IPS-NIHi11 (cell line): ENCODE measurements at places on chromosomes 6 and 20.

DNA sequence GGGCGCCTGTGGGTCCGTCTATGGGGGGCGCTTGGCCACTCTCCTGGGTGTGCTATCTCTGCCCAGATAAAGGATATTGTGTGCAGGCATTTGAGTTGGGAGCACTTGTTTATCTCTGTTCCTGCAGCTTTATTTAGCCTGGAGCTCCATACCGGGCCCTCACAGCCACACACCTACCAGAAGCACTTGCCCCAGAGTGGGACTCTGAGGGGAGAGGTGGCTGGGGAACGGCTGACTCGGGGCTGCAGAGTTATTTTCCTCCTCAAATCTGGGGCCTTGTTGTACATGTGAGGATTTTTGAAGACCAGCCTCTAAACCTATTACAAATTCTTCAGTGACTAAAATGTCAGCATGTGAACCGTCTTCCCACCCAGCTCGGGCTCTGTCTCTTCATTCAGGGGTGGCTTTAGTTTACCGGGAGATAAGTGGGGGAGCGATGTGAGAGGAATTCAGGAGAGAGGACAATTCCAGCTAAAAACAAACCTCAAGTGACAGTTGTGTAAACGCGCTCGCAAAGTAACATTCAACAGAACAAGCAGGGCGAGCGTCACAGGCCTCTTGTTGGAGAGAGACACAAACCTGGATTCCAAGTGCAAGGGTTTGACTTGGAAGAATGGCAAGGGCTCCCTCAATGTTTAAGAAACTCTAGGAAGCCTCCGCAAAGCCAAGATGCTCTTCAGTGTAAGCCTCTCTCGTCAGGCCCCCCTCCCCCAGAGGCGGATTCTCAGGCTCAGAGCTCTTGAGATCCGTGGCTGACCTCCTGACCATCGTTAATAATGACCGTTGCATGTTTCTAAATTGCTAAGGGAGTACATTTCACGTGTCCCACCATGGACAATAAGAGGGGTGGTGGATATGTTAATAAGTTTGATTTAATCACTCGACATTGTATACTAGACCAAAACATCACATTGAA, 548.9 kb downstream of the QKI start:
- no peak for DNase-seq

DNA sequence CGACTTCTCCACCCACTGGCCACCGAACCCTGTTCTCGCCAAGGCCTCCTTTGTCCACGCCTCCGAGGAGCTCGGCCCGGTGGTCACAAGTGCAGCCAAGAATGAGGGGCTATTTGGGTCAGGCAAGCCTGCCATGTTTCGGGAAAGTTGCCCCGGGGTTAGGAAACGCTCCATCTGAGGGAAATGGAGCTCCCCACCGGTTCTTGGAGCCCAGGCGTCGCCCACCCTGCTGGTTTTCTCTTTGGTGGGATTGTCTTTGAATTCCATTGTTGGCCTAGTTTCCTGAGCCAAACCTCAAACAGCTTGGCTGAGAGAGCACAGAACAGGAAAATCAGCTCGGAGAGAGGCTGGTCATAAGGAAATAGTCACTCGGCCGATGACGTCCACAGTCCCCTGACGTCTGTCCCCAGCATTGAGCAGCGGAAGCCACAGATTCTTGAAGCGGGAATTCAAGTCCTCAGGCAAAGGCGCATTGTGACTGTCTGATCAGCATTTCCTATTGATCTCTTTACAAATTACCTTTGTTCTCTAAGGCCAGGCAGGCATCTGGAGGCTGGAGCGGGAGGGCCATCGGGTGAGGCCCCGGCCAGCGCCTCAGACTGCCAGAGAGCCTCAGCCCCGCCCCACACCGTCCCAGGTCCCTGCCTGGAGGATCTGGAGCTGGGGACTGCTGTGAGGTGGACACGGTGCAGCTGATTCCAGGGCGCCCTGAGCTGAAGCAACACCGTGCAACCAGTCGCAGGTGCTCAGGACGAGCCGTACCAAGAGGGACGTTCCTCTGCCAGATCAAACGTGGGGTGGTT, 138.6 kb downstream of the DLL1 start:
- no peak for DNase-seq

- DNase-seq, result no peak
Observed at GRCh38 chr20:658731-659291, 5.8 kb upstream of the SRXN1 start.

DNA sequence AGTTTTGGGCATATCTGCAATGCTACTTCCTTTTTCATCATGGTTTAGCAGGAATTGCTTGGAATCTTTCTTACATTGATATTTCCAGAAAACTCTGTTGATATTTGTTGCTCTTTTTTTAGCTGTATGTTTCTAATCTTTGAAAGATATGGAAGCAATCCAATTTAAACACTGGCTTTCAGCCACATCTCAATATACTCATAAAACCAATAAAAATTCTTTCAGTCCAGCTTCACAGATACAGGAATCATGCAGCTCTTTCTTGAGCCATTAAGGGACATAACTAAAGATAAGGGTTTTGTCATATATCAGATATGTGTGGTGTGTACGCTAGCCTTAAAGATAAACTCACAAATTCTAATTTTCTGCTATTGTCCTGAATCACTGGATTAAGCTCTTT, 47.4 kb downstream of the PKIB start:
- DNase-seq, result no peak

DNA sequence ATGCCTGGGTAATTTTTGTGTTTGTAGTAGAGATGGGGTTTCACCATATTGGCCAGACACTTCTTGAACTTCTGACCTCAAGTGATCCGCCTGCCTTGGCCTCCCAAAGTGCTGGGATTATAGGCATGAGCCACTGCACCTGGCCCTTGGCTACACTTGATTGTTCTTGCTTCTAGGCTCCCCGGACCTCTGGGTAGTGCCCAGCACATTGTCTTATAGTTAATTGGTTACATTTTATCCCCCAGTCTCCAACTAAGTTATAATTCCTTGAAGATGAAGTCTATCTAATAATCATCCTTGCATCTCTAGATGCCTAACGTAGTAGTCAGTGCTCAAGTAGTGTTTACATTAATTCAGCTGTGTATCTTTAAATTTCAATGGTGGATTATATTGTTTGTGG, 11.8 kb downstream of the SMPDL3A start:
- no peak for DNase-seq

- peak; percentile 43 for DNase-seq
Observed at GRCh38 chr6:164897523-164898235, 411.7 kb downstream of the C6orf118 start.

DNA sequence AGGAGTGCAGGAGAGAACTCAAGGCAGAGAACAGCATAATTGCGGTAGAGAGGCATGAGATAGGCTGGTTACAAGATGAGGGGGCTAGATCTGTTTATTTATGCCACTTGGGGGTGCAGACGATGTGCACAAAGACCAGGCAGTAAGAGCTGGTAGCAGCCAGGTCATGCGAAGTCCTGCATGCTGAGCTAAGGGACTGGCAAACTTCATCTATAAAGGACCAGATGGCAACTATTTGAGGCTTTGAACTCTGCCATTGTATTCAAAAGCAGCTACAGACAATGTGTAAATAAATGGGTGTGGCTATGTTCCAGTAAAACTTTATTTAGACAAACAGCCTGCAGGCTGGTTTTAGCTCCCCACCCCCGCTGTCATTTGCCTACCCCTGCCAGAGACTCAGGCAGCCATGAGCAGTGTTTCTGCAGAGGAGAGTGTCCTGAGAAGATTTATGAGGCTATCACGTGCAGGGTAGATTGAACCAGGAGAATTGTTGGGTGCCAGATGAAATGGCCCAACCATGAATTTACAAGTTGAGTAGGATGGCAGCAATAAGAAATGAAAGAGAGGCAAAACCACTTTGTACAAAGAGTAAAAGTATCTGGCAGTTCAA, 253.4 kb upstream of the MOCS1 start:
- no peak for DNase-seq

DNA sequence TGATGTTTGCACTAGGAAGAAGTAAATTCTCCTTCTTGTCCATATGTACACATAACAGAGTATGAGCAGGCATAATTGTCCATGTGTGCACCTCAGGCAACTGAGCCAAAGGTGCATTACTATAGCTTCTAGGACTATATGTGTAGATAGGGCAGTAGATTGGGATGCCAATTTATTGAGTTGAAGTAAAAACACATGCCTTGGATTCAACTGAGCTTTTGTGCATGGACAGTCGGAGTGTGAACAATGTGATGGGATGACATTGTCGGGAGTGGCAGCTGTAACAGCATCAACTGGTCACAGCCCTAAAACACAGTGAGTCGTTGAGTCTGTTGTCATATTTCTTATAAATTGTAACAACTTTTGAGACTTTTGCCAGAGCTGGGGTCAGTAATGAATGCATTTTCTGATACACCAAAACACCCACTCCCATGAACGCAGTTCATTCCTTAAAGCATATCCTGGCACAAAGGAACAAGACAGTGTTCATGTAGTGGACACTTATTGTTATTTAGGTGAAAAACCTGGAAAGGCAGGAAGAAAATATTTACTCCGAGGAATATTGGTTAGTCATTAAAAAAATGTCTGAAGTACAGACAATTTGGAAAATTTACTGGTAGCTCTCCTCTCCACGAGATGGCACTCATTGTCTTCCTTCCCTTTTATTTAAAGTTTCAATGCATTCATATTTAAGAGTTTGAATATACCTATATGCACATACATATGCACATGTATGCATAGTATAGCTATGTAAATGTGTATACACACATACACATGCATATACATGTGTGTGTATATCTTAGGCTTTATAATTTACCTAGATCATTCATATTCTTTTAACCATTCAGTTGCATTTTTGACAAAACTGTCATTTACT, 302.0 kb upstream of the STXBP5 start:
- DNase-seq, result no peak

DNA sequence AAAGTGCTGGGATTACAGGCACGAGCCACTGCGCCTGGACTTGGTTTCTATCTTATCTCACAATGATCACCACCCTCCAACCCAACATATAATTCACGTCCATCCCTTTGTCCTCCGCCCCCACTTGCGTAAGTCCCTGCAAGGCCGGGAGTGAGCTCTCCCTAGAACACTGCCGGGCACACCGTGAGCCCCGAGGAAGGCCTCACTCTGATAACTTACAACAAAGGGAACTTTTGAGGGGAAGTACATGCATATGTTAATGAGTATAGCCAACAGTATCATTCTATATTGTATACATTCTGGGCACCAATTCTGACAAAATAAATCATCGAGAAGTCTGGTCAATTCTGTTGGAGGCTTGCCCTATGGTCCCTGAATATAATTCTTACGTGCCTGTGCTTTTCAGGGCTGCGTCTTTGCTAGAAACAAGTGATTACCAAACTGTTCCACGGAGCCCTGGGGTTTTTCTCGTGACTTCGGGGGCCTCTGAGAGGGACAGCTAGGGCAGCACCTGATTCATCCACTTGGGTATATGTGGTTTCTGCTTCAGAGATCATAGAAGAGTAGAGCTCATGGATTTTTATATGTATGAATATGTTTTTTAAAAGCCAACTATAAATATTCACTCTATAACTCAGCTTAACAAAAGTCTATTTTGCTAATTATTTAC, 469.8 kb upstream of the AGPAT4 start:
- DNase-seq, result no peak

DNA sequence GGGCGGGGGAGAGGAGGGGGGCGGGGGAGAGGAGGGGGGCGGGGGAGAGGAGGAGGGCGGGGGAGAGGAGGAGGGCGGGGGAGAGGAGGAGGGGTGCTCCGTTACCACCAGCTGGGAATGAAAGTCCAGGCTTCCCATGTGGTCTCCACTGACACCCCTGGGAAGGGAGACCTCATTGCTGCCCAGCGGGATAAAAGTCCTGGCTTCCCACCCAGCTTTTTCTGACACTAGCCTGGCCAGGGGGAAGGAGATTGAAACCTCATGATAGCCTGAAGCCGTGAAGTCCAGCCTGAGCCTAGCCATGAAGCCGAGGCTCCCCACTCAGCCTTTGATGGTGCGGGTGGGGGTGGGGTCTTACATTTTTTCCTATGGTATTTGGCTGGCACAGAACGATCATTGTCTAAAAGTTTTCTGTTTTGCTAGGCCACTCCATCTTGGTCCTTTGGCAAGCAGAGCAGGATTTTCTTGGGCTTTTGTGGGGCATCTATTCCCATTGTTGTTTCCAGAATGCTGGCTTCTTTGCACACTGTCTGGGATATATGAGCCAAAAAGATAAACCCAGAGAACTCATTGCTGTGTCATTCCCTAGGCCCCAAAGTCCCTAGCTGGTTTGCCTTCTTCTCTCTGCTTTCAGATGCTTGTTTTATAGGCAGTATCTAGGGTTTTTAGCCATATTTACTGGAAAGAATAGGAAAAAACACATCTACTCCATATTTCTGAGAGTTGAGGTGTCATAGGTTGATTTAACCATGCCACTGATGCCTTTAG, 67.9 kb upstream of the RNF24 start:
- DNase-seq, result no peak

- no peak for DNase-seq
Observed at GRCh38 chr20:60402189-60403058, 444.2 kb downstream of the CDH26 start.

GRCh38 chr6:145656128-145656527, 79.2 kb downstream of the EPM2A start:
- no peak for DNase-seq

GRCh38 chr6:67889682-67889995, 745.4 kb upstream of the ADGRB3 start:
- DNase-seq, result no peak

DNA sequence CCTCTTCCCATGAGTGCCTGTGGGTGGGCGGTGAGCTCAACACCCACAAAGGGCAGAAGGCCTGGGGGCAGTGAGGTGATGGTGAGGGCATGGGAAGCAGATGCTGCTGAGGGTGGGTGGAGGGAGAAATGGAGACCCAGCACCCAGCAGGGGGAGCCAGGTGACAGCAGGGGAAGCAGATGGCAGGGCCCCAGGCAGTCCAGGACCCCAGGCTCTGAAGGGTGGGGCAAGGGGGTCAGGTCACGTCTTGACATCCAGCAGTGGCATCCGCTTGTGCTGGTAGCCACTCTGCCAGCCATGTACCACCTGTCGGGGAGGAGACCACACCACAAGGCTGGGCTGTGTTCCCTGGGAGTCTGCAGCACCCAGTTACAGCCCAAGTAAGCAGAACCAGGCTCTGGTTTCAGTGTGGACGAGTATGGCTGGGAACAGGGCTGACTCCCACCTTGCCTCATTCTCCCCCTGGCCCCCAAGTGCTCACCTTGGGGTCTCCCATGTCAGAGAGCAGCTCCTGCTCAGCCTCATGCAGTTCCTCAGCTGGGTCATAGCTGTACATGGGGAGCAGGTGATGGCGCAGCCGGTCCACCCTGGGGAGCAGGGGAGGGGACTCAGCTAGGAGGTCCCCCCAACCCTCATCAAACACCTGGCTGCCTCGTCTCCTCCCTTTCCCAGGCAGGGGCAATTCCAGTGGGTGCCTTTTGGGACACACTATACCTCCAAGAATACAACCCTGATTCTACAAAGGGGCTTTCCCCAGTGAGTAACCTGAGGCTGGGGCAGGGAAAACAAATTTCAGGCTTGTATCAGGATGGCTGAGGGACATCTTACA, 2.0 kb downstream of the SMIM29 start:
- peak; percentile 49 for DNase-seq

DNA sequence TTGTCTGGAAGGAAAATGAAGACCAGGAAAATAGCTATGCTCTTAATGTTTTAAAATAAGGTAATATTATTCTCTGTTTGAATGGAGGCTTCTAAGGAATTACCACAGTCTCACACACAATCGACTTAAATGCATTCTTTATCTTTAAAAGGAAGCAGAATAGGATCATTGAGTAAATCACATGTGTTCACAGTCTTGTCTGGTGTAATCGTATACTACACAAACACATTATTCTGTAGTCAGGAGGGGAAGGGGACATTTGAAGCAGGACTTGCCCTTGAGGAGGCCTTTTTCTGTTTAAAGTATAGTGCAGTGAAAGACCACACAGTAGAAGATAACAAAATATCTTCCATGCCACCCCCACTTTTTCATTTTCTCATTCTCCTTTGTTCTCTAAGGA, 20.6 kb upstream of the REV3L start:
- DNase-seq, result no peak

- no peak for DNase-seq
Observed at GRCh38 chr6:33305052-33305451, 6.3 kb upstream of the RGL2 start.
